ENCODE measurements at places on chromosomes 5 and 9.

DNA sequence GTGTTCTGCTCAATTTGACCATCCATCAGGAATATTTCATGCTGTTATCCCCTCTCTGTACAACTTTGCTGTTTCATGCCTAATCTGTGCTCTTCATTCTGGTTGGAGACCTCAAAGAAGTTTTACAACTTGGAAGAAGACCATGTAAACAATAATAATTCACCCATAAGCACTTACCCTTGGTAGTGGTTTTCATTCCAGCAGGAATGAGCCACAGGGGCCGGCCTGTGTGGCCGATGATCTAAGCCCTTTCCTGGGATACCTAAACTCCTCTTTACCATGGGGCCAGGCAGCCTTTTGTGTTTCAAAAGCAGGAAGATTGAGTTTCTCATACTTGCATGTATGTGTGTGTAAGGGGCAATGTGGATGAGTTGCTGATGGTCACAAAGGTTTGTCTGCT is 165.0 kb downstream of the FGF1 start:
- no peak for DNase-seq

DNA sequence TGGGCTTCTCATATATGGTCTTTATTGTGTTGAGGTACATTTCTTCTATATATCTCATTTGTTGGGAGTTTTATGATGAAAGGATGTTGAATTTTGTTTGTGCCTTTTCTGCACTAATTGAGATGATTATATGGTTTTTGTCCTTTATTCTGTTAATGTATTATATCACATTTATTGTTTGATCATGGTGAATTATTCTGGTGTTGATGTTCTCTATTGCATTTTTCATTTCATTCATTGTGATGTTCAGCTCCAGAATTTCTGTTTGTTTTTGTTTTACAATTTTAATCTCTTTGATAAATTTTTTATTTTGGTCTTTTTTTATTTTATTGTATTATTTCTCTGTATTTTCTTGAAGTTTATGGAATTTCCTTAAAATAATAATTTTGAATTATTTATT is 35.4 kb downstream of the FBXO4 start:
- DNase-seq, result no peak

- no peak for DNase-seq
These were observed 115.2 kb upstream of the ST8SIA4 start for GRCh38 chr5:101018299-101018698.

- no peak for DNase-seq
These were observed 123.1 kb downstream of the PDE8B start for GRCh38 chr5:77333451-77334123.

GRCh38 chr9:97820373-97820772 is 32.7 kb upstream of the FOXE1 start:
- no peak for DNase-seq

DNA sequence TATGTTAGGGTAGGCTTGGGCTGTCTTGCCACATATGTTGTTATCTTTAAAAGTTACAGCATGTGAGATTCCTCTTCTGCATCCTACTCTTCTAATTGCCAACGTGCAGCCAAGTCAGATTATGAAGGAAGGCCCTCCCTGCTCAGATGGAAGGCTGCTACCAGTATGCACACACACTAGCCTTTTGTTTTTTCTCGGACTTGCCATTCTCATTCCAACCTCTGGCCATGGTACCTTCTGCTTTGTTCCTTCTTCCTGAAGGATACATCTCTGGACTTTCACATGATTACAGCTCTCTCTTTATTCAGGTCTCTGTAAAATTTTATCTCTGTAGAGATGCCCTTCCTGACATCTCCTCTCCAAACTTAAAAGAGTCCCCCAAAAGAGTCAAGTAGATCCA is 12.8 kb upstream of the OTP start:
- DNase-seq, result no peak

DNA sequence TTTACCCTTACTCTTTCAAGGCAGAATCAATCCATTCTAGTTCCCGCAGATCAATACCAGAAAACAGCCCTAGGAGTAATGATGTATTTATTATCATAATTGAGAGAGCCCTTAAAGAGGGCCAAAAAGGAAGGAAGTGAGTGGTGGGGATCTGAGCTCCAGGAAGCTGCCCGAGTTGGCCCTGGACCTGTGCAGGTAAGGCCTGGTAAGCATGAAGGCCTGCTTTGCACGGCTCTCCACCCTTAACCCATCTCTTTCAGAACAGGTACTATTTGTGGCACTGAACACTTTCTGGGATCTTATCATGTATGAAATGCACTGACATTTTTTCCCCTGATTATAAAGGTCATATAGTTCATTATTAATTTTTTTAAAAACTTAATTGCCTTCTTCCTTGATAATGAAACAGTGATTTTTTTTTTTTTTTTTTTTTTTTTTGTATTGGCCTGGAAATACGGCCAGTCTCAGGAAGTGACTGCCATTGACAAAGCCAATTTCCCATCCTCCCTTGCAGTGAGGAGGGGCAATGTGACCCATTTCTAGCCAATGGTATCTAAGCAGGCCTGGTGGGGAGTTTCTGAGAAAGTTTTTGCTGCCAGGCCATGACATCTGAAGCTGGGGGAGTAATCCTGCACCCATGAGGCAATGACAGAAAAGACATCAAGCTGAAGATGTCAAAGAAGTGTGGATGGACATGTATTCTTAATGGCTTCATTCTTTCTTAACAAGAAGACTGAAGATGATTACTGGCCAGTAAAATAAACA is 6.3 kb upstream of the MVB12B start:
- no peak for DNase-seq

DNA sequence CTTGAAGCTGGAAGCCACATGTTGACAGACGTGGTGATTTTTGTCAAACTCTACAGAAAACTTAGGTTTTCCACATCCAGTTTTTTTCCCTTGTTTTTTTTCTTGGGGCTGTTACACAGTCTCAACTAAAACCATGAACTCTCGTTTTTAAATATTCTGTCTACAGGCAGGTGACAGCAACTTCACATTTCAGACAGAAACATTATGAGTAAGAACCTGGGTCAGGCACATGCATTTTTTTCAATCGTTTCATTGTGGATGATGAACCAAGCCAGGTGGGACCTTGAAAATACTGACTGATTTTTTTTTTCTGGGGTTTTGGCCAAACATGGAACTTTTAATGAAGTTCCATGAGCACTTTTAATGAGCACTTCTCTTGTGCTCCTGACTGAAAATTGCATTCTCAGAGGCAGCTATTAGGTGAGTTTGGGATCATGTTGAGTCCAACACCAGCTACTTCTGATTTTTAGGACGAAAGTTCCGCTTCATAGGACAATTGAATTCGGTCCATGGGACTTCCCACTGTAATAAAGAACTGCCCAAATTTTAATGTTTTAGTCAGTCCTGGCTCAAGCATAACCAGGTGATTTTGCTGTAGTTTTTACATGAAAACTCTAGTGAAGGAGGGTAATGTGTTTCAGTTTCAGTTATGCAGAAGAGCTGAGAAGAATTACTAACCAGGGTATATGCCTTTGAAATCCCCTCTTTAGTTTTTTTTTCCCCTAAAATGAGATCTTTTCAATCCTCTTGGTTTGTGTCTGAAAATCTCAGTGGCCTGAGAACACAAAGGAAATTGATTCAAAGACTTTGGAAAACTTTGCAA is 93.2 kb upstream of the ADAMTS16 start:
- no peak for DNase-seq

DNA sequence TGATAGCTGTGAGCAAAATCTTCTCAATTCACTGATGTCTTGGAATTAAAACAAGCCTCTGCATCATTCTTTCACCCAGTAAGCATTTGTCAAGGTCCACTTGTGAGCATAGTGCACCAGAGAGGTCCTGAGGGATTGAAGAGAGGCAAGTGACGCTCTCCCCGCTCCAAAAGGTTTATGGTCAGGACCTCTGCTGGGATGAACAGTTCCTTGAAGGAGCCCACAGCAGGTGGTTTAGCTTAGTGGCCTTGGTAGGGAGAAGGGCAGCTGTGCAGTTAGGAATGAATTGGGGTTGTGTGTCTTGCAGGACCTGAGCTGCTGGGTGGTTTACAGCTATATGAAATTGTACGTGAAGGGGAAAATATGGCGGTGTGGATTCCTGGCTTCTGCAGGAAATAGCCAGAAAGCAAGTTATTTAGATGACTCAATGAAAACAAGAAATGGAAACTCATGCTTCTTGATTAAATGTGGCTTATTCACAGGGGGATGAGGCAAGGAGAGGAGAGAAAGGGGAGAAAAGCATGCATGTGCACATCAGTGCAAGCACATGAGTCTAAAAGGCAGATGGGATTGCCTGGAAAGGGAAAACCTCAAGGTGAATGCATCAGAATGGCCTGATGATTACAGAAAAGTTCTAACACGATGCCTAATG is 42.0 kb downstream of the SUB1 start:
- no peak for DNase-seq

DNA sequence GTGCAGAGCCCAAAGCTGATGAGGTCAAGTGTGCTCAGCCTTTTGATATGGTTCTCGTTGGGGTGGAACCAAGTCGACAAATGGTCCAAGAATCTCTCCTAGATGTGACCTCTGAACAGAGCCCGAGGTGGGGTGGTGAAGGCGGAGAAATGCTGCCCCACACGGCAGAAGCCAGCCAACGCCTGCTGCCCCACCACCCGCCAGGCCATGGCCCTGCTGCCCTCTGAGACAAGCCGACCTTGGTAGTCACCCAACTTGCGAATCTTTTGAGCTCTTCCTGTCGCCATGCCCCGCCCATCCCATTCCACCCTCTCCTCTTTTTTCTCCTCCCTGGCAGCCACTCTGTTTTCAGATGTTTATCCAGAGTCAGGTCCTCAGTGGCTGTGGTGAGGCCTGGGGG is 91.5 kb upstream of the EGFLAM start:
- no peak for DNase-seq

- DNase-seq, result no peak
These were observed 206.2 kb downstream of the NDUFS4 start for GRCh38 chr5:53766673-53767072.

- no peak for DNase-seq
These were observed 148.5 kb downstream of the C9orf152 start for GRCh38 chr9:110059461-110059860.

DNA sequence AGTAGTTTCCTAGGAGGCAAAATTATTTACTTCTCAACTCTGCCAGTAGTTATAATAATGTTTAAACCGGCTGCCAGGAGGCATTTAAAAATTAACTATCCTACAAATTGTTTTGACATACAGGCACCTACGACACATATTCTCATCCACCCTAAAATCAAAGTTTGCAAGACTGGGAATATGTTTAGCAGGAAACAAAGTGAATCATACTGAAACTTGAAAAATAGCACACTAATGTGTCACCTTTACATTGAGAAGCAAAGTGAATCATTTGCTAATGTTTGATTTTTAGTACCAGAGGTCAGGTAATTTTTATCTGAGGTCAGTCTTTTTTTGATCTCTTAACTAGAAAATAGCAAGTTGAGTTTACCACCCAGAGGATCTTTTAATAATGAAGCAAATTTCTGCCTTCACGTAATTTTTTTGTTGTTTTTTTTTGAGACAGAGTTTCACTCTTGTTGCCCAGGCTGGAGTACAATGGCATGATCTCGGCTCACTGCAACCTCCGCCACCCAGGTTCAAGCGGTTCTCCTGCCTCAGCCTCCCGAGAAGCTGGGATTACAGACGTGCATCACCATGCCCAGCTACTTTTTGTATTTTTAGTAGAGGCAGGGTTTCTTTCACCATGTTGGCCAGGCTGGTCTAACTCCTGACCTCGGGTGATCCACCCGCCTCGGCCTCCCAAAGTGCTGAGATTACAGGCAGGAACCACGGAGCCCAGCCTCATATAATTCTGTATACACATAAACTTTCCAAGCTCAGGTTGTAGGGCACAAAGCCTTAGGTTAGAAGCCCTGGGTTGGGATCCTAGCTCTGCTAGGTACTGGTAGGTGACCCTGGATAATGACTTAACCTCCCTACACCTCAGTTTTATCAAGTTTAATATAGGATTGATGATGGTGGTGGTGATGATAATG is 124.3 kb downstream of the UGCG start:
- no peak for DNase-seq

GRCh38 chr5:147452165-147452811 is 57.6 kb downstream of the DPYSL3 start:
- no peak for DNase-seq

DNA sequence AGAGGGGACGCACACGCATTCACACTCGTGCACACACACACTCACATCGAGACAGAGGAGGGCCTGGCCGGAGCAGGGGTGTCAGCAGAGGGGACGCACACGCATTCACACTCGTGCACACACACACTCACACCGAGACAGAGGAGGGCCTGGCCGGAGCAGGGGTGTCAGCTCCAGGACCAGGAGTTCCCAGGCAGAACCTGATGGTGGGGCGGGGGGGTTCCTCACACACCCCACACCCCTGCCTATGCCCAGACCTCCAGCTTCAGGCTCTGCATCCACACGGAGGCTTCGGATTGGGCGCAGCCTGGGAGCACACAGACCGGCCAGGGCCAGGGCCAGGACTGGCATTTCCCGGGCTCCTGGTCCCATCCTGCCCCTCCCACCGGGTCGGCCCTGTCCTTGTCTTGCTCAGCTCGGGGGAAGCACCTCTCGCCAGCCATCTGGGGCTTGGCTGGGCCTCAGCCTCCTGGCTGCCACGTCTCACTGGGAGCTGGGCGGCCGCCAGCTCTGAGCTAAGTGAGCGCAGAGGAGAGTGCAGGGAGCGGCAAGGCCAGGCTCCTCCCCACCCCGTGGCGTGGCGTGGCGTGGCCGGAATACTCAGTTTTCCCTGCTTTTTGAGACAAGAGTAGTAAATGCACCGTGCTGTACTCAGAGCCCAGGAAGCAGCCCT is 31.3 kb downstream of the ADAMTS2 start:
- DNase-seq, result no peak

DNA sequence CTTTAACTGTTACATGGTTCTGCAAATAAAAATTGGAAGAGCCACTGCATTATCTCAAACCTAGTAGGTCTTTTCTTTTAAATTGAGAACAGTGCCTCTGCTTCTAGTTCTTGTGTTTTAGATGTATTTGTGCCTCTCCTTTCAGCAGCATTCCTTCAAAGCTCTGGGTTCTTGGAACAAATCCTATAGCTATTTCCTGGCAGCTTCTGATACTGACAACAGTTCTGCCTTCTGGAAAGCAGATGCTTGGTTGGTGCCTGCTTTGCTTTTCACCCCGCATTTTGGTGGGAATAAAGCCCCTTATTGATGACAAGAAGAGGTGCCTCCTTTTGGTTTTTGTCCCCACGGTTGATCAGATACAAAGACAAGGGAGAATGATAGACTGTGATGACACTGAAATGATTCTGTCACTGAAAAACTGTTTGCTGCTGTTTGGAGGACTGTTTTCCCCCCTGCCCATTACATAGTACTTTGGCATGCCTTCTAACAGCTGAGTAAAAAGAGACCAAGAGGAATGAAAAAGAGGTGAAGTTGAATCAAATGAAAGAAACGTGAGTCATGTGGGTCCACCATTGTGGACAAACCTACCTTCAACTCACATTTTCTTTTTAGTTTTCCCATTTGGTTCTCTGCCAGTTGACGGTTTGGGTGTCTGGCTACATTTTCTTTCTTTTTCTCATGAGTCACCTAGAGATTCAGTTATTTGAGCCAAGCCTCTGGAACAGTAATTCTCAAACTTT is 5.6 kb downstream of the PTCD2 start:
- no peak for DNase-seq

- no peak for DNase-seq
These were observed 126.8 kb upstream of the PCA3 start for GRCh38 chr9:76637416-76637815.

GRCh38 chr5:169114466-169115065 is 186.4 kb downstream of the SLIT3 start:
- no peak for DNase-seq

GRCh38 chr5:31433229-31433628 is 98.7 kb downstream of the DROSHA start:
- no peak for DNase-seq
